ENCODE measurements at places on chromosomes 1 and 21.

- no peak for DNase-seq
These were observed 4.6 kb downstream of the ALX3 start for GRCh38 chr1:110065841-110066240.

GRCh38 chr1:151060007-151060656, at the start of gene MLLT11:
MLLT11 (plus strand) TSS chr1:151060397; CDS start chr1:151067225, 6,828 bp downstream.
- peak; percentile 35 for DNase-seq

- DNase-seq: no peak
These were observed 211.6 kb downstream of the DSCAM start for GRCh38 chr21:40635391-40635790.

GRCh38 chr1:209662879-209663327, 10.7 kb upstream of the LAMB3 start:
- DNase-seq: no peak

DNA sequence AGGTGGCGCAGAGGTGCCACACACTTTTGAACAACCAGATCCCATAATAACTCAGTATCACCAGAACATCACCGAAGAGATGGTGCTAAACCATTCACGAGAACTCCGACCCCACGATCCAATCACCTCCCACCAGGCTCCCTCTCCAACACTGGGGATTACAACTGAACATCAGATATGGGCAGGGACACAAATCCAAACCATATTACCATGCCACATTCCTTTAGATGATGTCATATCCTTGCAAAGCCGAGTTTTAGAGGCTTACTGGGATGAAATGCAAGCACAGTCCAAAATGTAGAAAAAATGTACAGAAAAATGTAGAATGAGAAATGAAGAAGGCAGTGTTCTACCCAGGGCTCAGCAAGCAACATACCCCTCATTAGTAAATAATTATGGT, 64.7 kb downstream of the SGIP1 start:
- DNase-seq: no peak

DNA sequence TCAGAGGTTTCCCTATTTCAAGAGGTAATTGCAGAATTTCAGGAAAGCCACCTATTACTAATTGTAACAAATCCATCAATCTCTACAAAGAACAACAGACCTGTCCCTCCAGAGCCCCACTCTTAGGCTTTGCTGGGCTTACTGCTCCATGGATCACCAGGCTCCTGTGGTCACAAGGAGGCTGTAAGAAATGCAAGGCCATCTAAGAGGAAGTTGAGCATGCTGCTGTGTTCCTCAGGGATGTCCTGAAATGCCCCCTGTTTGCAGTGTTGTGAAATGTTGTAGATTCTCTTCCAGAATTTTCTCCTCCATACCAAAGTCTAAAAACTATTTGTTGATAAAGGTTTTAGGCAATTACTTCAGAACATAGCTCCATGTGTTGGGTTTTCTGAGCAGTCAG, 24.4 kb upstream of the DUSP23 start:
- no peak for DNase-seq

GRCh38 chr1:181160998-181161870, 72.7 kb downstream of the IER5 start:
- DNase-seq: no peak

DNA sequence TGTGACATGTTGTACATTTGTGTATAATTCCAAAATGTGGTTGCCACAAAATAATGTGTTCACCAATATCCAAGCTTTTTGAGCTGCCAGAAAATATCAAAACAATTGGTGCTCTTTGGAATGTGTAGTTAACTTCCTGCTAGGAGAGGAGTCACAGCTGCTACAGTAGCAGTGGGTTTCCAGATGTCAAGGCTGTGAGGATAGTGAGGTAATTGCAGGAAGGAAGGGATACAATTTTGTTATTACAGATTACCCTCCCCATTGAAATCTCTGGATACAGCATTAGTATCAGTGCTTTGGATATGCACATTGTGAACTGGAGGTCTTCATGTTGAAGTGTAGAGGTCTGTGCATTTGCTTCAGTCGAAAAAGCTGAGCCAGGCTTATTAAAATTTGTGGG, 253.2 kb downstream of the PTPRC start:
- DNase-seq: no peak

GRCh38 chr1:158830904-158831507, at the start of gene MNDA:
MNDA (plus strand) TSS chr1:158831351; CDS start chr1:158842154, 10,803 bp downstream.
- no peak for DNase-seq

- peak; percentile 40 for DNase-seq
These were observed 80.4 kb downstream of the ADARB1 start for GRCh38 chr21:45154511-45155508.

- no peak for DNase-seq
These were observed 3.2 kb downstream of the TMEM201 start for GRCh38 chr1:9591669-9592509.

GRCh38 chr1:82391712-82392111, 591.0 kb downstream of the ADGRL2 start:
- DNase-seq: no peak

DNA sequence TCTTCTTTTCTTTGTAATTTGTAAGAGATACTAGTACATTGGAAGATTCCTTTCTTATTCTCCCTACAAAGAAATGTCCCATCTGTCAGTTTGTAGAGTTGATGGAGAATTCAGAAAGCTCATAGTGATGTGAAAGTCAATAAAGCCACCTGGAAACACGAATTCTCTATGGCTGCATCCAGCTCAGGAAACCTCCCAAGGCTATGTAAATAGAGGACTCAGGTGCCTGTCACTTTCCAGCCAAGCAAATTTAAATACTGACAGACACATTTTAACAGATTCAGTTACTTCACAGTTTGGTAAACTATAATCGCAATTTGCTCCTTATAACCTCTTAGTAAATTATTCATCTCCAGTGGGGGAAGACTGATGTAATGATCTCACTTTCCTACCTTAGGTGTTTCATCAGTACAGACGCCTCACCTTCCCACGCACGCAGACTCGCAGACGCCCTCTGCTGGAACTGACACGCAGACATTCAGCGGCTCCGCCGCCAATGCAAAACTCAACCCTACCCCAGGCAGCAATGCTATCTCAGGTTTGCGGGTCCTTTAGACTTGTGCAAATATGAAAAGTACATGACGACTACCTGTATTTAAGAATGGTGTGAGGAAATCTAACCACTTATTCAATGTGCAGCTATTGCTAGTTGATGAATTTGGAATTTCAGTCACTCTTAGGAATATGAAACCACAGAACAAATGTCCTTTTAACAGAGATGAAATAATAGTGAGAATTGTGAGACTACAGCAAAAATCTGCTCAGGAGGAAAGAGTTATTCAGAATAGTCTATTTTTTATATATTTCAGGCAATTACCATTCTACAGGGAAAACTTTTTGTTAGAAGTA, 60.6 kb downstream of the PTPRC start:
- peak; percentile 81 for DNase-seq

DNA sequence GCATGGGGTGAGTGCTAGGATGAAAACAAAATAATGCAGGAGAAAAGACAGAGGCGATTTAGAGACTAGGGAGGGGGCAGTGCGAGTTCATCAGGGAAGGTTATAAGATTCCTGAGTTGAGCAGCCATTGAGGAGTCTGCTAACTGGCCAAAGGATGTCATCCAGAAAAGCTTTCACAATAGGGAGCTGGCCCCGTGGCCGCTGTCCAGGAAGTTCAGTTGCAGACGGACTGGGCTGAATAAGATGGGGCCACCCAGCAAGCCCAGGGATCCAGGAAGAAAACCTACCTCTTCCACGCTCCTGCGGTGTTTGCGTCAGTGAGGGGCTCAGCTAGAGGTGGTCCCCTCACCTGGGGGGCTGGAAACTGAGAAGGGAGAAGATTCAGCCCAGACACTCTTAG, 4.0 kb upstream of the PKP1 start:
- no peak for DNase-seq

- no peak for DNase-seq
These were observed 240.9 kb downstream of the KIF26B start for GRCh38 chr1:245395680-245396079.

- no peak for DNase-seq
These were observed 11.9 kb downstream of the CACNA1S start for GRCh38 chr1:201100169-201100930.

DNA sequence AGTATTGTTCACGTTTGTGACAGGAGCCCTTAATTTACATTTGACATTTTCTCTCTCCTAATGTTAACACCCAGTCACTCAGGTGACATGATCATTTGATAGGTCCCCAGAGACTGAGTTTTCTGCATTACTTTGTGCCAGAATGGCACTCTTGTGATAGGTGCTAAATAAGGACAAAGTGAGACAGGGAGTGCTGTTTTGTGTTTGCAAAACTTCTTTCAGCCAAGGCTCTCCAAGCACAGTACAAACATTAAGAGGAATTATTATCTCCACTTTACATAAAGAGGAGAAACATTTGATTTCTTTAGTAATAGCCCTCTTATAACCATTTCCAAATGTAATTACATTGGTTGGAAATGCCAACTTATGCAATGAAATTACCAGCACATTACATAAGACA, 355.2 kb downstream of the NTNG1 start:
- DNase-seq: no peak

DNA sequence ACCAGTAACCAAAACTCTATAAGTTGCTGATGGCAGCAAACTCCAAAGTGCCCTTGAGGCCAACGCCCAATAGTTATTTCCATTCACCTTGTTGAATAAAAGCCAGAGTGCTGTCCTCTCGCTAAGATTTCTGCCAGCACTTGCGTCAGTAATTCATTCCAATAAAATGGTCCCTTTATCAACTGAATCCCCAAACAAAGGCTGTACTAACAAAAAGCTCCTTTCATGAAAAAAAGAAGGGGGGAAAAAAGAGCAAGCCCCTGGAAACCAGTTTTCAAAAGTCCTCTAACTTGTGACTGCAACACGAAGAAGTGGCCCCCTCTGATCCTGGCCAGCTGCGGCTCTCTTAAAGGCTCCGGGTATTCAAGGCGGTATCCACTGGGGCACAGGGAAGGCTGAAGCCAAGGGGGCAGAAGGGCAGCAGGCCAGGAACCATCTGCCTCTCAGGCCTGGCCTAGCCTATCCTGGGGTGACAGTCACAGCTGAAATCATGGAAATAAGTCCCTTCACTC, 55.8 kb upstream of the ZNF326 start:
- DNase-seq: no peak

DNA sequence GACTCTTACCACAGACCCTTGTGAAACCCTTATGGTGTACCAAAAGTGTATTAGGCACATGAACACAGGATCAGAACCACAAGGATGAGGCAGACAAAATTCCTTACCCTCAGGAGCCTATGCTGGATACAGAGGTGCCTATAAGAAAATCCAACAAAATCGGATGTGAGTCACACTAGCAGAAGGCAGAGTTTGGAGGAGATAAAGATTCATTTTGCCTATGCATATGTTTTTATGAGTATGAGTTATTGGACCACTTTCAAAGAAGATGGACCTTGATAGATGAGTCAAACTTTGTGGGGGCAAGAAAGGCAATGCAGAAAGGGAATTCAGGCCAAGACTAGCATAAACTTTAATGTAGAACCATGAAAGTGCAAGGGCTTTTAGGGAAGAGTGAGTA, 17.0 kb downstream of the CAMK1G start:
- DNase-seq: no peak

GRCh38 chr1:24894002-24894401, 36.1 kb downstream of the RUNX3 start:
- no peak for DNase-seq

DNA sequence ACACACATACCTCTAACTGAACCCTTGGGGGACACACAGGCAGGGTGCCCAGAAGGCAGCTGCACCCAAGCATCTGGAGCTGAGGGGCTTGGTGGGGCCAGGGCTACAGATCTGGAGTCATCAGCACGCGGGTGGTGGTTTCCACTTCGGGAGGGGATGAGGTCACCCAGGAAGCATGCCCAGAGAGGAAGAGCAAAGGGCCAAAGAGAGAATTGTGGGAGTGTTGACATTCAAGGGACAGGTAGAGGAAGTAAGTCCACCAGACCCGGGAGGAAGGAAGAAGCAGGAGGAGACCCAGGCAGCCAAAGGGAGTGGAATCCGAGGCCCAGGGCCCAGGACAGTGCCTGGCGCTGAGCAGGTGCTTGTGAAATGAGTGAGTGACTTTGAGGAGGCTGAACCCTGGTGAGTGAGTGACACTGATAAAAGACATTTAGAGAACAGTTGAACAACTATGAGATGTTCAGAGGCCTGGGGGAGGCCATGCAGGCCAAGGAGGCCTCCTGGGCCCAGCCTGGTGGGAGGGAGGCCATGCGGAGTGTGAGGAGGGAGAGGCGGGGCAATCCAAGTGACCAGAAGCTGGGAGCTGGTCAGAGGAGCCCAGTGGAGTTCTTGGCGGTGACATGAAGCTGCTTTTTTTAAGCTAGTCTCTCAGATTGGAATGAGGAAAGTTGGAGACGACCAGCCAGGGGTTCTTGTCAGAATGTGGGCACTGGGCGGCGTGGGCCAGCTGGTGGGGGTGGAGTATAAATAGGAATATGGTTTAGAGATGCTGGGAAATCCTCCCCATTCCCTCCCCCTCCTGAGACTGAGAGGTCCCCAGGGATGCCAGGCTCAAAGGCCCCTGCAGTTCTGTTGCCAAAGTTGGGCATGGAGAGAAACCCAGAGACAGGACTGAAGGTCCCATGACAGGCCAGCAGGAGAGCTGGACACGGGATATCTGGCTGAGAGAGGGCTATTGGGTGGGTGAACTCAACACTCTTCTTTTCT, 7.9 kb downstream of the CDK18 start:
- no peak for DNase-seq

- no peak for DNase-seq
These were observed 27.9 kb downstream of the CHD5 start for GRCh38 chr1:6152181-6152580.

GRCh38 chr1:160628799-160629263, 18.0 kb downstream of the SLAMF1 start:
- DNase-seq: no peak

GRCh38 chr1:186967656-186968394, 139.1 kb downstream of the PLA2G4A start:
- no peak for DNase-seq

DNA sequence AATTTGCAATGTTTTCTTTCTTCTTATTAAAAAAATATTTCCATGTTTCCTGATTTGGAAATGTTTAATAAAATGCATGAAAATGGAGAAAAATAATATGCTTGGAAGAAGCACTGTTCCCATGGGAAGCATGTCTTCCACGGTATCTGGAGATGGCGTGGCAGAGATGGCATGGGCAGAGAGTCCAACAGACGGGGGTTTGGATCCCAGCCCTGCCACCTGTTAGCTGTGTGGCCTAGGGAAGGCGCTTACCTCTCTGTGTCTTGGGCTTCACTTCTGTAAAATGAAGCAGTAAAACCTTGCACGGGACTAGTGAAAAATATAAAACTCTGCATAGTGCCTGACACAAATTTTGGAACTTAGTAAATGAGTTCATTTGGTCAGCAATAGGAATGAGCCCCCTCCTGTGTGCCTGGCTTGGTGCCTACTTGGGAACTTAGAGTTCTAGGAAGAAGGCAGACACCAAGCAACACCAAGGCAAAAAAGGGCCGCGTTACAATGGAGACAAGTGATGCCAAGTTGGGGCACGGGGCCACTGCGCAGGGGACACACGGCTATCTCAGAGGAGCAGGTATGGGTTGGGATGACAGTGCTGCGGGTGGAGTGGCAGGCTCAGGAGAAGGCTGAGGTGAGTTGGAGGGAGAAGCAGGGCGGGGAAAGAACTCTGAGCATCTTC, 124.2 kb downstream of the KCNN3 start:
- no peak for DNase-seq

Measured in stimulated activated CD4-positive, alpha-beta T cell treated with anti-CD3 and anti-CD28 coated beads, Interleukin-15, amount 100 ng/mL, for 24 hours (primary cell).